Stimulated activated CD8-positive, alpha-beta memory T cell treated with anti-CD3 and anti-CD28 coated beads, Interleukin-12 subunit alpha, Interleukin-12 subunit beta, amount 100 ng/mL, for 1 hour (primary cell): ENCODE measurements at places on chromosomes 6 and 20.

DNA sequence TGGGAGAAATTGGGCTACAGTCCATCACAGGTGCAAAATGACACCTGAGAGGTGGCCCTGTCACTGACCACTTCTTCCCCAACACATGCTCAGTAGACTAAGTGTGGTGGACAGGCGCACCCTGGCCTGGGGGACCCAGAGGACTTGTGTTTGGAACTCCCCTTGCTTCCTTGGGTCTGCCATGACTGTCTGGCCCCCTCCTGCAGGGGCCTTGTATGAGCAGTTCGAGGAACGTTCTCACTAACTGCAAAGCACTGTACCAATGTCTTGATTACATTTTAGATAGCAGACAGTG lies 4.0 kb upstream of the PCK1 start:
- no peak for DNase-seq

GRCh38 chr6:7140631-7141378 lies 33.0 kb downstream of the RREB1 start:
- DNase-seq: peak; percentile 63

GRCh38 chr6:36758516-36759147 lies 61.0 kb downstream of the RAB44 start:
- no peak for DNase-seq

GRCh38 chr20:6708010-6708409 lies 59.5 kb upstream of the BMP2 start:
- no peak for DNase-seq

- DNase-seq: no peak
These were observed 88.4 kb upstream of the BMP2 start for GRCh38 chr20:6679086-6679485.

DNA sequence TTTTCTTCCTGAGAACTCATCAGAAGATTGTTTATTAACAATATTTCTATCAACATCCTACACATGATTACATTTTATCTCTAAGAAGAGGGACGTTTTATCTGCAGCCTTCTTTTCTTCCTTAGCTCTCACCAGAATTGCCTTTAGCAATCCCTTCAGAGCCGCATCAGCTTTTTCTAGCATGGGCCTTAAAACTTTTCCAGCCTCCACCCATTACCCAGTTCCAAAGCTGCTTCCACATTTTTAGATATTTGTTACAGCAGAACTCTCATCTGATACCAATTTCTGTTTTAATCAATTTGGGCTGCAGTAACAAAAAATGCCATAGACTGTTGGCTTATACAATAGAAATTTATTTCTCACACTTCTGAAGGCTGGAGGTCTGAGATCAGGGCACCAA lies 281.5 kb downstream of the THBS2 start:
- DNase-seq: no peak

GRCh38 chr6:26415791-26416190 lies 13.7 kb downstream of the BTN3A1 start:
- DNase-seq: no peak

DNA sequence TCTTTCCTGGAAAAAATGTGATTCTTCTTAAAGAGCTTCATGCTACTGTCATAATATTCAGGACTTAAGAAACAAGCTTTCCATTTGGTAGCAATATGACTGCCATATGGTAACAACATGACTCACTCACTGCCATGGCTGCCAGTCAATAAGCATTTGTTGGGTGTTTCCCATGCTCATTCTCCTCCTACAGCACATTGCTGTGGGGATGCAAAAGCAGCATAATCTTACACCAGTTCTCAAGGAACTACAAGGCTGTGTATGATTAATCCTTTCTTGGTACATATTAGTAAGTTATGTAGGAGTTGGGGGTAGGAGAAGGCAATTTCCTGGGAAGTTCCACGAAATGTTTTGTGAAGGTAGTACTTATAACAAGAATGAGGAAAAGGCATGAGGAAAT lies 76.7 kb downstream of the CEP162 start:
- DNase-seq: no peak

DNA sequence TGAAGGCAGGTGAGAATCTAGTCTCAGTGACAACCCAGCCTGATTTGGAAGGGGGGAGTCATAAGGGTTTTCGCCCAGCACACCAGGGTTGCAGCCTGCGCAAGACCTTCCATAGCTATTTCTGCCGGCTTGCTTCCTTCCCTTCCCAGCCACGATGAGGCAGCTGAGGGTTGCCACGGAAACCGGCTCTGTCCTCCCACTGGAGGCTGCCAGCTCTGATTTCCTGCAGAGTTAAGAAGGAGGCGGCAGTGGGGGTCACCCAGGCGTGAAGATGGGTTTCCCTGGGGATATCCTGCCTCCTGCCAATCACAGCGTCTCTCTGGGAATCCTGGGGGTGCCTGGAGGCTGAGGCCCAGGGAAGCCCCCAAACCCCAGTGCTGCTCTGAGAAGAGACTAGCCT lies 23.1 kb upstream of the KCNB1 start:
- no peak for DNase-seq

- DNase-seq: no peak
These were observed 24.2 kb upstream of the PCSK2 start for GRCh38 chr20:17202673-17203072.

DNA sequence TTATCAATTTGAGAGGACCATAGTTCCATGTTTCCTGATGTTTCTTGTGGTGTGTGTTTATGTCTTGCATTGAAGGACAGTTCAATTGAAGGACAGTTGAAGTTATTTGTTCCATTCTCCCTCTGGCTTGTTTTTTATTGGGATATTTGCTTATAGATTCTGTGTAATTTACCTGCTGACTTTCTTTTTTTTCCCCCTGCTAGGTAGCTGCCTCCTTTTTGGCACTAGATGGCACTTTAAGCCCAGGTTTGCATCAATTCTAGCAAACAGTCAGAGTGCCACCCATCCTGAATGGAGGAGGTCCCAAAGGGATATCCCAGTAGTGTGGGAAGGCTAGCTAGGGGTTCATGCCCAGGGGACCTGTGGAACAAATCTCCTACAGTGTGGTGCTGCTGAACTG lies 78.1 kb downstream of the CFAP61 start:
- DNase-seq: no peak

- DNase-seq: no peak
These were observed 121.0 kb downstream of the SASH1 start for GRCh38 chr6:148463671-148464070.

- no peak for DNase-seq
These were observed 97.9 kb downstream of the ISM1 start for GRCh38 chr20:13318871-13319521.

DNA sequence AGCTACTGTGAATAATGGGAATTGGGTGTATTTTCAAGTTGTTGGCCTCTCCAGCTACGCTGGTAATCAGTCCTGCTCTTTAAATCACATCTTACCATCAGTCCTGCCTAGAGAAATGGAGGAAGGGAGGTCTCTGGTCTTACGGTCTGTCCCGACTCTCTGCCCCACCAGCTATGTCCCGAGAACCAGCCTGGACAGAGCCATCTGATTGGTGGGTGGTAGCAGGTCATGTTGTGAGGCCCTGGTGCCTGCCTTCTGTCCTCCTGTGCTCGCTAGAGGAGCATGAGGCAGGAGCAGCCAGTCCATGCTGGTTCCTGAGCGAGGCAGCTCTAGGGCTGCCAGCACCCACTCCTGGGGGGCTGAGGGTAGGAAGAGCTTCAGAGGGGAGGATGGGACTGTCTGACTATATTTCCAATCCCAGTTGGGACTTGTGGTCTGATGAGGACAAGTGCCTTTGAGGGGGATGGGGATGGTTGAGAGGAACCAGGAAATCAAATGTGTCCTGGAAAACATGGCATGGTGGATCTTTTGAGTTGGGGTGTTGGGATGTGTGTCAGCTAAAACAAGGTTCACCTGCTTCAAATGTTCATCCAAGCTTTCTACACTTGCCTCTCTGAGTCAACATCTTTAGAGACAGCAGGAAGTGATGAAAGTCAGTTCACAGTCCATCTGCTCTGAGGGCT lies 33.0 kb downstream of the SYNJ2 start:
- no peak for DNase-seq

- DNase-seq: no peak
These were observed at the start of gene CBLN4 for GRCh38 chr20:56005389-56005715. CBLN4 (minus strand) TSS chr20:56005519; CDS start chr20:56004171, 1,348 bp downstream.

- no peak for DNase-seq
These were observed 27.1 kb upstream of the ELOVL5 start for GRCh38 chr6:53375847-53376246.

DNA sequence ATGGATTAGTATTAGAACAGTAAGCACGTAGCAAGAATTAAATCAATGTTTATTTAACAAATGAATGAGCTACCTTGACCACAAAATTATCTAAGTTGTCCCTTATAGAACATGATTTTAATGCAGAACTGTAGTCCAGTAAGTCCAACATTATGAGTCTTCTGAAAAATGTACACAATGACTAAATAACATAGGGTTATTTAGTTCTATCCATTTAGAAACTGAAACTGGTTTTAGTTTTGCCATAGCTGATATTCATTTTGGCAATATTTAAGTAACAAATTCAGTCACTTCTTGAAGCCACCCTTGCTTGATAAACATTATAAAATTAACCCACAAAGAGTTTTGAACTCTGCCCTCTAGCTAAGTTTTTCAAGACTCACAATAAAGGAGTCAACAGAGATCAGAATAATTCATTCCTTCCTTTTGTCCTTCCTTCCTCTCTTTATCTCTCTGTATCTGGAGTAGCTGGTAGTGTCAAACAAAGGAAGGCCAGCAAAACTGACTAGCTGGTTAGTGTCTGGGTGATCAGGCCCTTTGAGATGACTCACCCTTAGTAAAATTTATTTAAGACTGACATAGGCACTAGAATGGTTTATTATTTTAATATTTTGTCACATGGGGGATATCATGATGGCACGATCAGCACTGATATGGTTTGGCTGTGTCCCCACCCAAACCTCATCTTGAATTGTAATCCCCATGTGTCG lies 115.1 kb downstream of the BTBD9 start:
- no peak for DNase-seq

DNA sequence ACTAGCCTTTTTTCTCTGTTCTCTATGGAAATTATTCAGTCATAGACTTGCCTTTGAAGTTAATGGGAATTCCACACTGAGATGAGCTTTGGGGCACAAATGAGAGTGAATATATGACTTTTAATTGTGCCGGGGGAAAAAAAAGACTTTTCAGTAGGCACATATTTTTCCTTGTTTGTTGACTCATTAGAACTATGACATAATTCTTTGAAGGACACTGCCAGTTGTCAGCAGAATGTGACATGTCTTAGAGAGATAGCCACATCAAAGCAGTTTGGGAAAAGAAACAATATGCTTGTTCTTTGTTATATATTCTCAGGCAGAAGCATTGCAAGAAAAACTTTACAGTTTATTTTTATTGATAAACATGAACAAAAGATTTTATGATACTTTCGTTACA lies 138.3 kb downstream of the COL9A1 start:
- no peak for DNase-seq

GRCh38 chr6:95286874-95287273 lies 290.5 kb upstream of the MANEA start:
- no peak for DNase-seq

DNA sequence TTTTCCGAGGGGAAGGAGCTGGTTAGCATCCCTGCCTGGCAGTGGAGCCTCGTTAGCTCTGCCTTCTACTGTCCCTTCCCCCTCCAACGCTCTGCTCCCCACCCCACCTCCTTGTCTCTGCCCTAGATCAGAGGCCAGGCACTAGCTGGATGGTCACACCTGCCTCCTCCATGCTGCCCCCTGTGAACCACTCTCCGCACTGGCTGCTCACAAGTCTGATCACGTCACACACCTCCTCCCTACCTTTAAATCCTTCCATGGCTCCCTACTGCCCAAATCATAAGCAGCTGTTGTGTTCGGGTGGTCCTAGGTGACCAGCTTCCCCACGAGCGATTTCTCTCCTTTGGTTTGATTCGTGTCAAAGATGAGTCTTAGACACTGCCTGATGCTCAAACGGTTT lies 71.3 kb downstream of the CHMP4B start:
- DNase-seq: no peak

GRCh38 chr6:148658681-148659430 lies 88.0 kb upstream of the UST start:
- no peak for DNase-seq

- no peak for DNase-seq
These were observed 199.4 kb downstream of the SLC24A3 start for GRCh38 chr20:19411811-19412210.
